Stimulated activated naive CD8-positive, alpha-beta T cell treated with anti-CD3 and anti-CD28 coated beads, Interleukin-15, Interleukin-2, amounts not matched to agents 100 U/mL and 50 U/mL, for 24 hours (primary cell): ENCODE measurements at places on chromosomes 6 and 20.
A peak's percentile ranks its signal among the peaks of the same experiment; 100 is the strongest.

GRCh38 chr20:60095456-60095855 is 137.2 kb downstream of the CDH26 start:
- no peak for DNase-seq

GRCh38 chr6:53986165-53986720 is 125.0 kb upstream of the MLIP start:
- DNase-seq, result peak; percentile 7

DNA sequence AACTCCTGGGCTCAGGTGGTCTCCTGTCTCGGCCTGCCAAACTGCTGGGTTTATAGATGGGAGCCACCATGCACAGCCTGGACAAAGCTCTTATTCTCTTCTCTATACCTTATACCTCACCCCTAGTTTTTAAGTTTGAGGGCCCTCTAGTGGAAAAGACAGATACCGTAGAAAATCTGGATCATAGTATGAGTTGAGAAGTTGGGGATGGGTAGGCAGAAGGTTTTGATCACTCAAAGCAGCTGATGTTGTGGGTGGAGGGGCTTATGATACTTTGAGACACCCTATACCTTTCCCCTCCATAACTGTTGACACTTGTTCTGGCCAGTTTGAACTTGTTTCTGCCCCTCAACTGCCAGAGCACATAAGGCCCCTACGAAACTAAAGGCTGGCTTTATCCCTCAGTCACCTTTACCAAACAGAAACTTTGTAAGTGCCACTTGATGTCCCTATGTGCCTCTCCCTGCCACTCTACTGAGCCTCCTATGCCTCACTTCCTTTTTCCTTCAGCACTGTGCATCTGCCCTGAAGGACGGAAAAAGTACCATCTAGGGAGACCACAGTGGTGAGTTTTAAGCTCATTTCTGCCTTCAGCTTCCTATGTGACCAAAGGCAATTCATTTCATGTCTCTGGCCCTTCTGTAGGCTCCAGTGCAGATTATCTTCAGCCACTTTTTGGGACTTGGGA is 28.6 kb downstream of the RALY start:
- DNase-seq, result no peak

GRCh38 chr6:36216559-36216958 is 20.0 kb downstream of the BRPF3 start:
- DNase-seq, result no peak

DNA sequence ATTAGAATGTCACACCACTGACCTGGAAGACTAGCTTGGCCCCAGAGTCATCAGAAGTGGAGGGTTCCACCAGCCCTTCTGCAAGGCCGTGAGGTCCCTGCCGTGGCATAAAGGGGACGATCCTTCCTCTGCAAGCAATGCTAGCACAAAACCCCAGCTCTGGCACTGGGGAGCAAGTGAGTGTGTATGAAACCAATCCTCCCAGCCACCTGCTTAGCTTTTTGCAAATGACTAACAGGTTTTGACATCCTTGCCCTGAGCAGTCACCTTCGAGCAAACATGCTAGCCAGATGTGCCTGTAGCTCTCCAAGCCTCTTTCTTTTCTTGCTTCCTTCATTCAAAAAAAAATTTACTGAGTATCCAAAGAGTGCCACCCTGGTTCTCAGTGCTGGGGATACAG is 8.6 kb downstream of the SULF2 start:
- DNase-seq, result no peak

DNA sequence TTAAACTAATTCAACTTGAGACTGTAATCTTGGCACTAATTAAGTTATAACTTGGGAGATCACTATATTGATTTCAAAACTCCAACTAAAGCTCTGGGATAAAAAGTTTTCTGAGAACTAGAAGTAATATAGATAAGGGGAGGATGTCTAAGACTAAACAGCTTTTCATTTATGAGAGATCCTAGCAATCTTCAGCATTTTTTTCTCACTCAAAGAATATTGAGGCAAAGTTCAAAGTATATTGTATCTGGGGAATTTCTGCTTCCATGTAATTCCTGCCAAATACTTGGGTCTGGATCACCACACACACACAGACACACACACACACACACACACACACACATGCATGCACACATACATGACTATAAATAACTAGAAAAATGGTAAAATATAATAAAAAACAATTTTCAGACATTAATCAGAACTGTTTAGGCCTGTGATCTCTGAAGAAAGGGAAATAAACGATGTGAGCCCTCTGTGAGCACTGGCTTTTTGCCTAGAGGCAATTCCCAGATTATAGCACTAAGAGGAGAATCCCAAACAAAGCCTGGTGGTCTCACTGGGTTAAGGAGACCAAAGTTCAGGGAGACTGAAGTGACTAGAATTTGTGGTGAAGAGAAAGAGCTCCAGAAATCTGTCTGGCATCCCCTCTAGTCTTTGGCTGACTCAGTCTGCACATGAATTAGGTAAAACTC is 92.8 kb downstream of the ADAT2 start:
- DNase-seq, result no peak

GRCh38 chr6:7959453-7959852 is 48.9 kb upstream of the TXNDC5 start:
- no peak for DNase-seq

- no peak for DNase-seq
Measured at GRCh38 chr20:59835057-59835447, 98.4 kb downstream of the SYCP2 start.
